NCI-H187 treated with DMSO at 0.1 percent for 48 hours (cell line): ENCODE measurements at places on chromosomes 12 and 14.

DNA sequence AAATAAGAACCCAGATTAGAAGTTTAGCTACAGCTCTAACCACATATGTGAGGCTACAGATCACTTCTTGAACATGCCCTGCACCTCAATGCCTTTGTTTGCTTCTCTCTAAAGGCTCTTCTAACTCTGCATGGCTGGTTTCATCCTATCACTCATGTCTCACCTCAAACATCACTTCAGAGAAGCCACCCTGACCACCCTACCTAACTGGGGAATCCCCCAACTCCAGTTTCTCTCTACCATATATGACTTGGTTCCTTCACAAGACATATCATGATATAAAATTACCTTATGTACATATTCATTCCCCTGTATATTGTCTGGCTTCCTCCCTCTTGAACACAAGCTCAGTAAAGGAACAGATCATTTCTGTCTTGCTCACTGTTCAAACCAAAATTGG is 250.2 kb upstream of the GRIP1 start:
- DNase-seq = no peak

DNA sequence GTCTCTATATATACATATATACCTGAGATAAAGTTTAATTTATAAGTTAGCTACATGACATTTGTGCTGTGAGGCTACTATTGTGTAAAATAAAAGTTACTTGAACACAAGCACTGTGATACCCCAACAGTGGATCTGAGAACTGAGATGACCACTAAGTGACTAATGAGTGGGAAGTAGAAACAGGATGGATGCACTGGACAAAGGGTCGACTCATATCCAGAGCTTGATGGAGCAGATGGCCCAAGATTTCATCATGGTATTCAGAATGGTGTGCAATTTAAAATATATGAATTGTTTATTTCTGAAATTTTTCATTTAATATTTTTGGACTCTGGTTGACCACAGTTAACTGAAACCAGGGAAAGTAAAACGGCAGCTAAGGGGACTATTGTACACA is 908.6 kb upstream of the MDGA2 start:
- no peak for DNase-seq

GRCh38 chr14:44820230-44820964 is 141.3 kb downstream of the KLHL28 start:
- DNase-seq = no peak

- no peak for DNase-seq
These were observed 50.7 kb upstream of the BTG1 start for GRCh38 chr12:92196368-92196767.

GRCh38 chr12:80032946-80033345 is 66.4 kb upstream of the OTOGL start:
- DNase-seq = no peak

- DNase-seq = peak; percentile 99
These were observed 11.5 kb upstream of the NT5DC3 start for GRCh38 chr12:103852498-103852997.

- DNase-seq = no peak
These were observed 265.3 kb downstream of the PDZRN4 start for GRCh38 chr12:41453409-41453808.

DNA sequence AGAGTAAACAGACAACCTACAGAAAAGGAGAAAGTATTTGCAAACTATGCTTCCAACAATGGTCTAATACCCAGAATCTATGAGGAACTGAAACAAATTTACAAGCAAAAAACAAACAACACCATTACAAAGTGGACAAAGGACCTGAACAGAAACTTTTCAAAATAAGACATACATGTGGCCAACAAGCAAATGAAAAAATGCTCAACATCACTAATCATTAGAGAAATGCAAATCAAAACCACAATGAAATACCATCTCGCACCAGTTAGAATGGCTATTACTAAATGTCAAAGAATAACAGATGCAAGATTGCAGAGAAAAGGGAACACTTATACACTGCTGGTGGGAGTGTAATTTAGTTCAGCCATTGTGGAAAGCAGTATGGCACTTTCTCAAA is 125.8 kb downstream of the C12orf42 start:
- DNase-seq = no peak

DNA sequence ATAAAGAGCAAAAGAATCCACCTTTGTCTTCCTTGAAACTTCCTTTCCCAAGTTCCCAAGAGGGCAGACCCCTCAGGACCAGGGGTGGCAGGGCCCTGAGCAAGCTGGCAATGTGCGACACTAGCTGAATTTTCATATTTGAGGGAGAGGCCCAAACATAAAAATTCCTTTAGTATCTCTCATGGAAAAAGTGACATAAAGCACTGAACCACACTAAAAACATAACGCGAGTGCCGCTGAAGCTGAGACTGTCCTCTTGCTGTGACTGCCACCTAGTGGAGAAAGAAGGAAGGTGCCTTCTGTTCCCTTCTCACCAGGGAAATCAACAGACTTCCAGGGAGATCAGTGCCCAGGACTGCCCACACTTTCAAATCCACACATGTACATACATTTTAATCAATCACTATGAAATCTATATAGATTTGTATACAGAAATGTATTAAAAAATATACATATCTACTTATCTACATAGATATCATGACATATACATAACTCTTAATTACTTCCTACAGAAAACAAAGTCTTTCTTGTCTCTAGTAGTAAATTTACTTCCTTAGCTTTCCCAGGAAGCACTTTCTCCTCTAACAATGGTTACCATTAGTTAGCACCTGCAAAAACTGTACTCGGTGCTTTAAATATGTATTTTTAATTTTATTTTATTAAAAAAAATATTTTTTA is 53.8 kb downstream of the SSH1 start:
- peak; percentile 72 for DNase-seq

DNA sequence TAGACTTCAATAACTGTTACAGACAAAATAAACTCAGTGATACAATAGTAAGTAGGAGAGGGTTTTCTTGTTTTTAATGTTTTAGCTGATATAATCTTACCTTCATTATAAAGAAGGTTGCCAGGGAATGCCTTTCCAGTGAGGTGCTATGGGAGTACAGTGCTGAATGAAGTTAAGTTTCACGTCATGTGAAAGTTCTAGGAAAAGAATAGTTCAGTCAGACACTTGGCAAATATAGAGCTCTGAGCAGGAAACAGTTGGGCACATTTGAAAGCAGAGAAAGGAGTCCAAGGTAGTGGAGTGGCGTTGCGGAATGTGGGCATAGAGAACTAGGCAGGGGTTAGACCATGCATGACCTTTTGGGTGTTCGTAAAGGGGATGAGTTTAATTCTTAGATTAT is 88.6 kb upstream of the DCN start:
- no peak for DNase-seq

DNA sequence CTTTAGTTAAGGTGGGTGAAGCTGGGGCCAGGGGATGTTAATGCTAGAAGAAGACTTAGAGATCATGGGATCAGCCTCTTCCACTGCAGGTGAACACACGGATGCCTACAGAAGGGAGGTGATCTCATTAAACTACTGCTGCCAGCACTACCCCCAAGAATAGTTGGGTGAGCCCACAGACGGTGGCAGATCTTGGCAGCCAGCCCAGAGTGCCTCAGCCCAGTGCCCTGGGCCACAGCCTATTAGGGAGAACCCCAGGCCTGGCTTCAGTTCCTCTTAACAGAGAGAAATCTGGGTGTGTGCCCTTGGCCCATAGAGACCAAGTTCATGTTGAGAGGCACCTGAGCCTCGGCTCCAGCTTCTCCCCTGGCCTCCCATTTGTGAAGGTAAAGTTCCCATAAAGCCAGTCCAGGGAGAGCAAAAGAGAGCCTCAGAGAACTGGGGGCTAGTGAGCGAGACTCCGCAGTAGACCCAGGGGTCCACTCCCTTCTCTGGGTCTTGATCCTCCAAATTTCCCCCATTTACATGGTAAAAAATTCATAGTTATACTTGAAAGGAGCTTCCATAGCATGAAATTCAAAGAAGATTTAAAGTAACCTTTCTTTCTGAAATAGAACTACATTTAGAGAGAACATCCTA is 125.0 kb upstream of the CCND2 start:
- no peak for DNase-seq

DNA sequence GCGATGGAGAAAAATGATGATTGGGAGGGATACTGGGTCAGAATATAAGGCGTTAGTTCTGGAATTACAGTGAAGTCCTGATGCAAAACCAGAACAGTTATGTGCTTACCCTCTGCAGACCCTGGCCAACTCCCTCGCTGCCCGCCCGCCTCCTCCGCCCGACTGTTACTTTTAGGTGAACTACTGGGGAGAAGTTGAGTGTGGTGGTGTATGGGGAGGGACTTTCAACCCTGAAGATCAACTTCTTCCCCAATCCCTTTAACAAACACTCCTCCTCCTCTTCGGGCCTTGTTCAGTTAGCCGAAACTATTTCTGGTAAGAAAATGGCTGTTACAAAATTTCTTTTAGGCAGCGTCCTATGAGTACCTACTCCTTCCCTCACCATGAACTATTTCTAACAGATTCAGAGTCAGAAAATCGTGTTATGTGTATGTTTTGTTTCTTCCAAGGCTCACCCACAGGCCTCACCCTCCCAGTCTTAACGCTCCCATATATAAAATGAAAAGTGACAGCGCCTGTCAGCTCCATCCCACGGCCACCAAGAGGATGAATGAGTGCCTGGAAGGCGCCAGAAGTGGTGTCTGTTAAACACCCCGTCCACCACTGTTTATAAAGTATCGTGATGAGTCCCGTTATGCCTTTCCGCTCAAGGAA is 1.3 kb downstream of the FBXO33 start:
- DNase-seq = no peak

GRCh38 chr12:62484233-62484632 is 17.6 kb downstream of the MON2 start:
- no peak for DNase-seq

DNA sequence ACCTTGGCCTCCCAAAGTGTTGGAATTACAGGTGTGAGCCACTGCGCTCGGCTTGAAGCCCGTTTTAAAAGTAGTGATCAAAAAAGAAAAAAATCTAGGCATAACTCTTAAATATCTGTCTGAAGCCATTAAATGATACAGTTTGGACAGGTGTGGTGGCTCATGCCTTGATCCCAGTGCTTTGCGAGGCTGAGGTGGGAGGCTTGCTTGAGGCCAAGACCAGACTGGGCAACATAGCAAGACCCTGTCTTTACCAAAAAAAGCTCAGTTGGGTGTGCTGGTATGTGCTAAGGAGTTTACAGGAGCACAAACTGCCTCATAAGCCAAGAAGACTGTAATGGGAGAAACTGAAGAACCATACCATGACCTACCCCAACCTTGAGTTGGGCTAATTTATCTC is 26.0 kb downstream of the SYNE2 start:
- no peak for DNase-seq

- DNase-seq = no peak
These were observed 17.1 kb downstream of the KIF26A start for GRCh38 chr14:104155513-104155912.

DNA sequence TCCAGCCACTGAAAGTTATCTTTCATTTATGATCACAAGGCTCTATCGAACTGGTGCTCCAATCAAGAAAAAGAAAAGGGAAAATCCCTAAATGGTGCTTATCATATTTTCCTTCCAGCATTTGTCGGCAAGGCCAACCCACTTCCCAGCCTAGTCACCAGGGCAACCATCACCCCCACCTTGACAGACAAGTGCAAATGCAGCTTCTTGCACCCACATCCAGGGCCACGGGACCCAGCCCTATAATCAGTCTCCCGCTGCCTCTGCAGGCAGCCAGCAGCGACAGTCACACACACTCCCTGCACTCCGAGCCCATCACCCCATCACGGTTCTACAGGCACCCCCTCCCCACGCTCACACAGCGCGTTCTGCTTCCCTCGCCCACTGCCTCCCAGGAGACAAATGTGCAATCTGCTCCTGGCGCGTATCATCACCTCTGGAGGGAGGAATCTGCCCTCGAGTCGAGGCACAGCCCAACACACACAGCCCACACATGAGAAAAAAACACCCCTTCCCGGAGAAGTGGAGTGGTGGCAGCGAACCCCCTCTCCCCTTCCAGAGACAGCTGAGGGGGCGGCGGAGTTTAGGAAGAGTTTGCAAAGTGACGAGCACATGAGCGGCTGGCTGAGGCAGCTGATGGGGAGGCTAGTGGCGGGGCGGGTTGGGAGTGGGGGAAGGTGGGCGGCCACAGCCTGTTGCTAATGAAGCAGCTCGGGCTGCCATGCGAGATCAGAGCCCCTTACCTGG is 9.3 kb upstream of the PPP4R4 start:
- no peak for DNase-seq

GRCh38 chr12:68007466-68007865 is 18.2 kb downstream of the IFNG-AS1 start:
- DNase-seq = no peak

GRCh38 chr14:54554401-54554800 is 12.5 kb upstream of the SAMD4A start:
- DNase-seq = no peak

- no peak for DNase-seq
These were observed 170.0 kb upstream of the ARID2 start for GRCh38 chr12:45559537-45559936.

DNA sequence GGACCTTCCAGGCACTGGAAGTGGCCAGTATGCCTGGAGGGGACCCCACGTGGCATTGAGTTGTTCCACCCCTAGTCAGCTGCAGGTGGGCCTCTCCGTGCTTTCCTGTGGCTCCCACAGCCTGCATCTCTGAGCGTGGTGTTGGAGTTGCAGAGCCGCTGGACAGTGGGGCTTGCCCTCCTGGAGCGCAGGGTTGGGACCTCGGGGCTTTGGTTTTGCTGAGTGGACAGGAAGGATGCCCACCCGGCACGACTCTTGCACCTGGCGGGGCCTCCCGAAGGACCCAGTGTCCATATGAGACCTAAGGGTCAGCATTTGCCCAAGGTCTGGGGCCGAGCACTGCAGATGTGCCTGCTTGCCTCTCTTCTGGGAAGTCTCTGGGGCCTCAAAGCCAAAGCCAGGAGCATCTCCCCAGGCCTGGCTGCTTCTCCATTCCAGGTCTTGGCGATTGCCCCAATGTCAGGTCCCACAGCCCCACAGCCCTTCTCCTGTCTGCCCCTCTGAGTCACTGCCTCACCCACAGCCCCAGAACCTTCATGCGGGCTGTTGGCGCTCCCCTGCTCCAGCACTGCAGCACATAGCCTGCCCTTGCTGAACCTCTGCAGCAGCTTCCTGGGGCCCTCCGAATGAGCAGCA is 1.5 kb downstream of the PACS2 start:
- no peak for DNase-seq

- DNase-seq = no peak
These were observed 70.9 kb upstream of the PPP4R3A start for GRCh38 chr14:91580876-91581577.

GRCh38 chr14:105022276-105022670 is 1.4 kb upstream of the CDCA4 start:
- DNase-seq = no peak

- no peak for DNase-seq
These were observed 210.4 kb upstream of the NUDT4 start for GRCh38 chr12:93167331-93167730.

DNA sequence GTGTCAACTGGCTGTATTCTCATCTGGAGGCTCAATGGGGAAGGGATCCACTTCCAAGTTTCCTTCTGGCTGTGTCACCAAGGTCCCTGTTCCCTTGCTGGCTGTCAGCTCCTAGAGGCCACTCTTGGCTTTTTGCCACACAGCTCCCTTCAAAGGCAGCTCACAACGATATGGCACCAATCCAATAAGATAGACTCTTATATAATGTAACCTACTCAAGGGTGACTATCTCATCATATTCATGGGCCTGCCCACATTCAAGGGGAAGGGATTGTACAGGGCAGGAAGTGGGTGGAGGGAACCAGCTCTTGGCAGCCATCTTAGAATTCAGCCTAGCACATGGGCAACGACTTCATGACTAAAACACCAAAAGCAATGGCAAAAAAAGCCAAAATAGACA is 98.7 kb upstream of the PLXNC1 start:
- no peak for DNase-seq

- no peak for DNase-seq
These were observed 30.5 kb upstream of the METAP2 start for GRCh38 chr12:95443459-95443858.
